ENCODE measurements at places on chromosomes 7 and 10.

GRCh38 chr10:102475451-102476040 is 24.2 kb upstream of the C10orf95 start:
- no peak for DNase-seq

DNA sequence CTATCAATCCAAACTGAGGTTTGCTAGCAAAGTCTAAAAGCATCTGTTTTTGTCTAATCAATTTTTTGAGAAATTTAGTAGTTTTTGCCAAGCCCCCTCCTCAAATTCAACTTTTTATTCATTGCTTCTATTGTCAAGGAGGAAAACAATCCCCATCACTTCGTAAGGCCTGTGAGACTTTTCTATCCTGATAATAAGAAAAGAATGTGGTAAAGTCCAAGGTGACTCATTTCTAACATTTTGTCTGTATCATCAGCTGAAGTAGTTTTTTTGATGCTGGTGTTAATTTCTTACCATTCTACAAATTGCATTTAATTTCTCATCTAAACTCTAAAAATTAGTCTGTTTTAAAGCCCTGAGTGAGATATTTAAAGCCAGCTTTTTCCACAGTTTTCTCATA is 11.7 kb downstream of the ANK3 start:
- DNase-seq, result peak; percentile 26

DNA sequence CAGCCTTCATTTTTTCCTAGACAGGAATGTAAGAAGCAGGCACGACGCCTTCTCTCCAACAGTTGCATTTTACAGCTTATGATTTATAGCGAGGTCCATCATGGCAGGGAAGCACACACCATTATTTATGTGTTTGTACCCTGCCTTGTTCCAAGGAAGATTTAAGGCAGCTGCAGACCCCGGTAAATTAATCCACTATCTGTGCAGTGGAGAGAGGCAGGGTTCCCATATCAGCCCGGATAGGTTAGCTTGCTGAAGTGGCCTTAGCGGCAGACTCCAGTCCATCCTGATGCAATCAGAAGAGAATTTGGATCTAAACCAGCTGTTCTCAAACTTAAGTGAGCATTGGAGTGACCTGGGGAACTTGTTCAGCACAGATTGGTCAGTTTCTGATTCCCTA is 359.4 kb downstream of the GALNT17 start:
- no peak for DNase-seq

DNA sequence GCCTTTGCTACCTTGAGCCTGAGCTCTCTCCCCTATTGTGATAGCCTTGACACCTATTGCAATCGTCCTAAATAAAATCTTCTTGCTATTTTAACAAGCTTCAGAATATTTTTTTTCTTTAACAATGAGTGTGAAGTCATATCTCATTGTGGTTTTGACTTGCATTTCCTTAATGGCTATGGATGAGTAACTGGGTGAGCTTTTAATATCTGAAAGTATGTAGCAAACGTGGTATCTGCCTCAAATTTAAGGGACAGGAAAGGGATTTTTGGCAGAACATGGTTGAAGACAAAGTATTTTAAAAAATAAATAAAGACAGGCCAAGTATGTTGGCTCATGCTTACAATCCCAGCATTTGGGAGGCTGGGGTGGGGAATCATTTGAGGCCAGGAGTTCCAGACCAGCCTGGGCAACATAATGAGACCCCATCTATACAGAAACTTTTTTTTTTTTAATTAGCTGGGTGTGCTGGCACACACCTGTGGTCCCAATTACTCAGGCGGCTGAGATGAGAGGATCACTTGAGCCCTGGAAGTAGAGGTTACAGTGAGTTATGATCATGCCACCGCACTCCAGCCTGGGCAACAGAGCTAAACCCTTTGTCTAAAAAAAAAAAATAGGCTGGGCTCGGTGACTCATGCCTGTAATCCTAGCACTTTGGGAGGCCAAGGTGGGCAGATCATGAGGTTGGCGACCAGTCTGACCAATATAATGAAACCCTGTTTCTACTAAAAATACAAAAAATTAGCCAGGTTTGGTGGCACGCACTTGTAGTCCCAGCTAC is 319.3 kb upstream of the NRP1 start:
- DNase-seq, result peak; percentile 9

DNA sequence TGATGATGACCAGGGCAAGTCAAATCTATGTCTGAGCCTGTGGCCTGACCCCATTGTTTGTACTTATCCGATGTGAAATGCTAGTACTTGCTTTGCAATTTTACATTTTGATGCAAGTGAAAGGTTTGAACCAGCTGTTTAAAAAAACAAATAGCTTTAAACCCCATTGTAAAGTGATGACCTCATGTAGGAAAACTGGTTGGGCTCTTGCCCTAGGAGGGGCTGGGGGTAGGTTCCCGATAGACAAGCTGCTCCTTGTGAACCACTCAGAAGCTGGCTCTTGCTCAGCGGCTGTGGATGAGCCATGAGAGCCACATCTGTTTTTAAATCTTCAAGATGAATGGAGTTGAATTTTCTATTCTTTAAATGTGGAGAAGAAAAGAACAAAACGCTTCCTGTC is 185.3 kb downstream of the WDR11 start:
- no peak for DNase-seq

DNA sequence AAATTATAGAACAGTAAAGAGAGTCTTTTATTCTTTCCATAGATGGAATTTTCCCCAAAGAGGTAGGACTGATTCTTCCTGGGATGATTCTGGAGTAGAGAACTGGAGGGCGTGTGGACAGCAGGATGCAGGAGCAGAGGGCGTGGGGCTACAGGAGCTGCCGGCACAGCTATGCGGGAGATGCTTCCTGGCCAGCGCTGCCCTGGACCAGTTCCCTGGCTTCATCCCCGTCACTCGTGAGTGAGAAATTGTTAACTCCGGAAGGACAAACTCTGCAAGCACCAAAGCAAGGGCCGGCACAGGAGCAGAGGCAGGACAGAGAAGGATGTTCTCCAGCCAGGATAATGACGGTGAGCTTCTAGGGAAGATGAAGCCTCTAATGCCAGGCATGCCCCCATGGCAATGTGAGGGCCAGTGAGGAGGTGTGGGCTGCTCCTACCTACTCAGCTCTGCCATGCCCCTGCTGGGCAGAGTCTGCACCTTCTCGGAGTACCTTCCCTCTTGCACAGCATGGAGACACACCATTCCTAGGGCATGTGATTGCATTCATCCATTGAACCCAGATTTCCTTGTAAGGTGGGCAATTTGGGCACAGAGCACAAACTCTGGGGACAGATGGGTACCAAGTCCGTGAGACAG is 760.9 kb upstream of the IGFBP3 start:
- DNase-seq, result no peak

DNA sequence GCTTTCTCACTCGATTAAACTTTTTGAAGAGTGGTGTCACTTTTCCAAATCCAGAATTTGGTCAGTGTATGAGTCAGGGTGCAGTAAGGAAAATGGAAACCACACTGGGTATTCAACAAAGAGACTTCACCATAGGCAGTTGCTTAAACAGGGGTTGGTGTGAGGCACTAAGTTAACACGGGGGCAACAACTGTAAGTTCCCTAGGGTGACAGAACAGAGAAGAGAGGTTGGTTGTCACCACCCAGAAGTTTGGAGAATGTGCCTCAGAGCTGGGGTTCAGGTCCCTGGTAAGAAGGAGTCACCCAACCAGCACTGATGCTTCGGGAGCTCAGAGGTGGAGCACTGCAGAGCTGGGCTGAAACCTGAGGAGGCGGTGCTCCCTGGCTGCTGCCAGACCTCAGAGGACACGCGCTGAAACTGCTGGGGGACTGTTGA is 170.4 kb downstream of the ARID5B start:
- no peak for DNase-seq

- DNase-seq, result no peak
These were observed 34.8 kb downstream of the CHST12 start for GRCh38 chr7:2438186-2438585.

DNA sequence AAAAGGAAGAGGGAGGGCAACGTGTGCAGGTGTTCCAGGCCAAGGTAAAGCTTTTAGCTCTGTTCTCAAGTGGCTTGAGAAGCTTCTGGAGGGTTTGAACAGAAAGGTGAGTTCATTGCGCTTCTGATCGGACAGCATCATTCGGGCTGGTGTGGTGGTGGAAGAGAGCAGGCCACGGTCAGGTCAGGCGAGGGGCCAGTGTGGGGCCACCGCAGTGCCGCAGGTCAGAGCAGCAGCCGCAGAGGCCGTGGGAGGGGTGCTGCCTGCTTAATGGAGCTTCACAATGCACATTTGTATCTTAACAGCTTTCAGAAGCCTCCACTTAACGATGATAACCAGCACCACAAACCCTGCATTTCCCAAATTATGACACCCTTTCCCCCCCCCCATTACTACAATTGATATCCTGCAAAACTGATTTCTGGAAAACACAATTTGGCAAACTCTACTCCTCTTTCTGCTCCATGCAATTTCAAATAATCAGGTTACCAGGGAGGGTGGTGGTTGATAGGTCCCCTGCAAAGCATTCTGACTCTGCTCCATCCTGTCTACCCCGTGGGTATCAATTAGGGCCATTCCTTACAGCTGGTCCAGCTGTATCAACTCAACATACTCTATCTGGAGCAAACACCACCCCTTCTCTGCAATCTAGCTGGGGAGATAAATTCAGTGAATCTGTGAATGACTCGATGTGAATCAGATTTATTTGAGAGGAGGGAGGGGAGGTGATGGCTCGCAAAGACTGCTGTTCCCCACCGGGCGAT is 162.9 kb downstream of the ACTR3B start:
- DNase-seq, result no peak

GRCh38 chr7:98265841-98266271 is 13.8 kb upstream of the TECPR1 start:
- DNase-seq, result no peak

DNA sequence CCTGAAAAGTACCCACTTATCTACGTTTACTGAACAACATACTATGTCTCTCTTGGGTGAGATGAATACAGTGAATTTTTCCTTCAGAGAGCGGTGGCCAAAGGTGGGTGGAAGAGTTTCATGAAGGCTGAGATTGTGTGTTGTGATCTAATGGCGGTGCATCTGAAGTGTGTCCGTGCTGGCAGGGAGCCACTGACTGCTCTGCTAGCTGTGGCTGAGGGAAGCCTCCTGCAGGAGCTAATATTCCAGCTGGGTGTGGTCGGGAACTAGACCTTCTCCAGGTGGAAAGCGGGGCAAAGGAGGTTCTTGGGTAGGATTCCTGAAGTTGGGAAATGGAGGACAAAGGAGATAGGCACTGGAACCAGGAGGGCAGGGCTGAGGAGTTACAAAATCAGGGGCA is 69.2 kb upstream of the GRB10 start:
- DNase-seq, result no peak

- no peak for DNase-seq
These were observed 528.5 kb upstream of the MGMT start for GRCh38 chr10:128938558-128938957.

DNA sequence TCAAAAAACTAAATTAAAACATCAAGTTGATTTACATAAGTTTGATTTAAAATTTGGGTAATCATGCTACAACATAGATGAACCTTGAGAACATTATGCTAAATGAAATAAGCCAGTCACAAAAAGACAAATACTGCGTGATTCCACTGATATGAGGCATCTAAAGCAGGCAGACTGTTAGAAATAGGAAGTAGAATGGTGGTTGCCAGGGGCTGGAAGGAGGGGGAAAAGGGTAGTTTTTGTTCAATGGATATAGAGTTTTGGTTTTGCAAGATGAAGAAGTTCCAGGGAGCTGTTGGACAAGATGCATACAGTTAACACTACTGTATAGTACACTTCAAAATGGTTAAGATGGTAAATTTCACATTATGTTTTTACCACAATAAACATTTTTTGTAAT is 45.0 kb upstream of the IFRD1 start:
- no peak for DNase-seq

GRCh38 chr7:102012941-102013461 is 195.6 kb downstream of the CUX1 start:
- no peak for DNase-seq

Data from RWPE1 (cell line).